ENCODE measurements at places on chromosomes 16 and 17.

- peak; percentile 82 for DNase-seq
These were observed at the start of gene ROGDI for GRCh38 chr16:4801962-4802658. Gene ROGDI, minus strand, starts transcription at chr16:4802633. Its CDS starts 62 bp downstream, at chr16:4802571.

DNA sequence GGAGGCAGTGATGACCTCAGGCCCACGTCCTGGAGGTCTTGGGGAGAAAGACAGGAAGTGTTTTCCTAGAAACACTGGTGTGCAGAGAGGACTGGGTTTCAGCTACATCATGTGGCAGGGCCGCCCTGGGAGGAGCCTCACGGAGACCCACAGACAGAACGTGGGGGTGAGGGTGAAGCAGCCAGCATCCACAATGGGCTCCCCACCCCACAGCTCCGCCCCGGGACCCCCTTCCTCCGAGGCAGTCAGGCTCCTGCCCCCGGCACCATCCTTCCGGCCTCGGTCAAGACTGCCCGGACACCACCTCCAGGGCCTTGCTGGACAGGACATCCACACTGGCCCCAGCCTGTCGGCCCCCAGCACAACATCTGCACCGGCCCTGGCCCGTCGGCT is 51.1 kb downstream of the LMF1 start:
- DNase-seq: no peak

GRCh38 chr17:2946144-2946543 is 117.3 kb downstream of the OR1D5 start:
- no peak for DNase-seq

DNA sequence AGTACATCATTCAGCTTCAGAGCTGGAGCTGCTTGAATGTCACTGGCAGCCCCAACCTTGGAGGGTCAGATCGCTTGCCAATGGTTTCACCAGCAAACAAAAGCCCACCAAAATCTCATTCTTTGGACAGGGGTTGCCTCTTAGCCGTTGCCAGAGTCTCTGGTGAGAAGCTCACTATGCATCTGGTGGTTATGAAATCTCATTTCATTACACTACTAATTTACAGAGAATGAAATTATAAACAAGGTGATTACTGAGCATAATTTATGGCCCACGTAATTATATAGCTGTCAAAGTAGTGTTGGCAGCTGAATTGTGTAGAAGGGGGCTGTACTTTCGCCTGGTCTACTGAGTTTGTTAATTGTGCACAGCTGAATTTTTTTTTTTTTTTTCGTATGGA is 688.9 kb upstream of the KIF2B start:
- DNase-seq: no peak

DNA sequence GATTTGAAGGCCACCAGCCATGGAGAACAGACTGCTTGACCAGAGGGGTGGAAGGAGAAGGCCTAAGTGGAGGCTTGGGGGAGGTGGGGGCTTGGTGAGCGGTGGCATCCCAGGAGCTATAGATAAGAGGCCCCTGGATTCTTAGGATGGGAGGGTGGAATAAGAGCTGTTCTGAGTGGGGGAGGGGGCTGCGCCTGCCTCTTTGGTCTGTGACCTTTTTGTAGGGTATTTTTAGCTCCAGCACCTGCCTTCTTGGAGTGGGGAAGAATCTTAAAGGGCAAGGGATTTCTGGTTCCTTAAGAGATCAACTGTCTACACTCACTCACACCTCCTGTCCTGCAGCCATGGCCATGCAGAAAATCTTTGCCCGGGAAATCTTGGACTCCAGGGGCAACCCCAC is 567 bp downstream of the ENO3 start:
- DNase-seq: no peak

GRCh38 chr16:87375426-87376135 is 8.0 kb downstream of the FBXO31 start:
- no peak for DNase-seq

GRCh38 chr17:66330646-66331037 is 28.2 kb downstream of the PRKCA start:
- no peak for DNase-seq

Measured in naive thymus-derived CD8-positive, alpha-beta T cell (primary cell).